Stimulated activated CD4-positive, alpha-beta T cell treated with anti-CD3 and anti-CD28 coated beads, Interleukin-4, amount 100 ng/mL, for 4 hours (primary cell): ENCODE measurements at places on chromosomes 11 and 22.

GRCh38 chr11:617912-618682, 2.3 kb upstream of the IRF7 start:
- no peak for DNase-seq

DNA sequence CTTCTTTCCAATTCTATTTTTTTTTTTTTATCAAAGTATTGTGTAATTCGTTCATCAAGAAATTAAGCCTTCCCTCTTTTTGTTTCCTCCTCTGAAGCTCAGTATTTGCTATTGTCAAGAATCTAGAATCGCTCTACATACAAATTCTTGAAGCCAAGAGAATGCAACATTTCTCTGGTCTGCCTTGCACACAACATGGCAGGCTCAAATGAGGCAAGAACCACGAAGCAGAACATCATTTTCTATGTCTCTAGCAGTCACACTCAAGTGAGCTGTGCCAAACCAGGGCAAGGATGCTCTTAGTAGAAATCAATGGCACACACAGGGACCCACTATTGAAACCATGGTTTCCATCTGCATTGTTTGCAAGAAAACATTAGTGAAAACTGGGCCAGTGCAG, 46.7 kb upstream of the SLC1A2 start:
- DNase-seq: no peak

DNA sequence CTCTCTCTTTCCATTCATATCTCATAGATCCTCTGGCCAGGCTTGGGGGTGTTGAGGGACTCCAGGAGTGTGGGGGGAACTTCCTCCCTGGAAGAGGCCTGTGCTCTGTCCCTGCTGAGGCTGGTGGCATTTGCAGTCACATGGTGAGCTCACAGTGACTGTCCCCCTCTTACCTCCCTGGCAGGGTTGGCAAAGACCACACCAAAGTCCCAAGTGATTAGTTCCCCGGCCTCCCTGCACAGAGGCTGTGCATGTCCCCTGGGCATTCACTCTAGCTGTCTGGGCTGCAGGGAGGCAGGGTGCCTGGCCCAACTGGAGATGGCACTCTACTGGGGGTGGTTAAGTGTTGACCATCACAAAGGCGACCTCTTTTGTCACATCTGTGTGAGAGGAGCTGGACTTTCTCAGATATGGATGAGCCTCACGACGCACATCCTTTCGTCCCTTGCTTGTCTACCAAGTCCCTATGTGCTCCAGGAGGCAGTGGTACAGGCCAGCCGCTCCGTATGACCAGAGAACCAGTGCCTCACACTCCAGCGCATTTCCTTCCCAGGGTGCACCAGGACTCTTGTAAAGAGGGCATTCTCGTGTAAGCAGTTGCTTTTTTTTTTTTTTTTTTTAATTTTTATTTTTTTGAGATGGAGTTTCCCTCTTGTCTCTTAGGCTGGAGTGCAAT, 8.8 kb downstream of the TANGO2 start:
- no peak for DNase-seq

- no peak for DNase-seq
These were observed 3.6 kb upstream of the TSSK2 start for GRCh38 chr22:19127329-19128008.

GRCh38 chr22:39627865-39628562, 57.5 kb downstream of the CACNA1I start:
- no peak for DNase-seq

DNA sequence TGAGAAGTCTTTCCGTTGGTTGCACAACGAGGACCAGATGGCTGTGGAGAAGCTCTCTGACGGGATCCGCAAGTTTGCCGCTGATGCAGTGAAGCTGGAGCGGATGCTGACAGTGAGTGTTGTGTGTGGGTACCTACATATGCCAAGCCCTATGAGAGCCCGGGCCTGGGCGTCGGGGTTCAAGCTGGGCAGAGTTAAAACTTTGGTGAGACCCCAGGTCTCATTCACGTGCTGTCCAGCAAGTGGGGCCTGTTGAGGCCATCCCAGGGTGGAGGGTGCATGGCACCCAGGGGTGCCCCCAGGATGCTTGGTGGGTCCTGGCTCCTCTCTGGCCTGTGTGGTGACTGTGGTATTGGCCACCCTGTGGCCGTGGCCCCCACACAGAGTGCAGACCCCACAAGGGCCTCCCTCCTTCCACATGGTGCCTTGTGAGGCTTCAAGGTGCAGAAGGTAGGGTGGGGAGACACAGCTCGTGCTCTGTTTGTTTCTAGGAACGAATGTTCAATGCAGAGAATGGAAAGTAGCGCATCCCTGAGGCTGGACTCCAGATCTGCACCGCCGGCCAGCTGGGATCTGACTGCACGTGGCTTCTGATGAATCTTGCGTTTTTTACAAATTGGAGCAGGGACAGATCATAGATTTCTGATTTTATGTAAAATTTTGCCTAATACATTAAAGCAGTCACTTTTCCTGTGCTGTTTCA, 12.8 kb downstream of the GATD1 start:
- DNase-seq: no peak

DNA sequence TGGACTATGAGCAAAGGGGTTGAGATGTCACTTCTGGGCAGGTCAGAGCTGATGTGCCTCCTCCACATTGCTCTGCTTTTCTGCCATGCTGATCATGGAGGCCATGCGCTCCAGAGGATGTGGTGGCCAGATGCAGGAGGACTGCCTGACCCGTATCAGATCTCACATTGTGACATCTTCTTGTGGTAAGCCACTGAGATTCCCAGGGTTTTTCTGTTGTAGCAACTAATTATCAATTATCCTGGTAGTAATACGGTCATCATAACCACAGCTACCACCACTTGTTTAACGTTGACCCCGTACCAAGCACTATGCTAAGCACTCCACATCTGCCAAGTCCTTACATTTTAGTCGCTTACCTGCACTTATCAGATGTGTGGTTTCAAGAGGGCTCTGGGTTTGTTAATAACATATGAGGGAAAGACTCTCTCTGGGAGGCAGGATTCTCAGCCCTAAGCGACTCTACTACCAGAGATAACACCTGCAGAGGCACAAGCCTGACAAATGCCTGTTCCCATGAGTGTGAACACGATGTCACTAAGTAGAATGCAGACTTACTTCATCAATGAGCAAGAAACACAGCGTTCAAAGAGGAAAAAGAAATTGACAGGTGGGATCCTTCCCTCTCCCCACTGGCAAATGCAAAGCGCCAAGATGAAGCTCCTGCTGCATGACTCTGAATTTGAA, 63.6 kb upstream of the TIMP3 start:
- no peak for DNase-seq

DNA sequence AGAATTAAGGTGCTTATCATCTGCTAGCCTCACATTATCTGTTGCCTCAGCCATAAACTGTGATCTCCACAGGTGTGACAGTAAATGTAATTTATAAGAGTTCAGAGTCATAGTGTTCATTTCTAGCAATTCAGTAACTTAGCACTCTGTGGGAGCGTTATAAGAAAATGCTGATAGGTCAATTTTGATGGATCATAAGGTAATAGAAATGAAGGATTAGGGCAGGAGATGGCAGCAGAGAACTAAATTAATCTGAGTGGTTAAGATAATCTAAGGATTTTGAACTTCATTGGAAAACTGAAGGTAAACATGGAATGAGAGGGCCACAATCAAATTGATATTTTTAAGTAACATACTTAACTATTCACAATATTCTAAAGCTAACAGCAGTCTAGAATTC, 26.5 kb upstream of the SLC22A9 start:
- DNase-seq: no peak

DNA sequence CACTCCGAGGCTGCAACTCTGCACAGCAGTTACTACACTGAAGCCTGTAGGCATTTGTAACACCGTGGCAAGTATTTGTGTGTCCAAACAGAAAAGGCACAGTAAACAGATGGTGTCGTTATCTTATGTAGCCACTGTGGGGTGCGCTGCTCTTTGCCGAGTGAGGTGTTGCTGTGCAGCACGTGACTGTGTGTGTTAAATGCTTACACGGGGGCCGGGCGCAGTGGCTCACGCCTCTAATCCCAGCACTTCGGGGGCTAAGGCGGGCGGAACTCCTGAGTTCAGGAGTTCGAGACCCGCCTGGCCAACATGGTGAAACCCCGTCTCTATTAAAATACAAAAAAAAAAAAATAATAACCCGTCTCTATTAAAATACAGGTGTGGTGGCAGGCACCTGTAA, 11.5 kb downstream of the ZBED4 start:
- DNase-seq: no peak

GRCh38 chr11:1660111-1660867, 30.7 kb downstream of the KRTAP5-5 start:
- no peak for DNase-seq

GRCh38 chr11:32161293-32161692, 70.4 kb downstream of the RCN1 start:
- no peak for DNase-seq

DNA sequence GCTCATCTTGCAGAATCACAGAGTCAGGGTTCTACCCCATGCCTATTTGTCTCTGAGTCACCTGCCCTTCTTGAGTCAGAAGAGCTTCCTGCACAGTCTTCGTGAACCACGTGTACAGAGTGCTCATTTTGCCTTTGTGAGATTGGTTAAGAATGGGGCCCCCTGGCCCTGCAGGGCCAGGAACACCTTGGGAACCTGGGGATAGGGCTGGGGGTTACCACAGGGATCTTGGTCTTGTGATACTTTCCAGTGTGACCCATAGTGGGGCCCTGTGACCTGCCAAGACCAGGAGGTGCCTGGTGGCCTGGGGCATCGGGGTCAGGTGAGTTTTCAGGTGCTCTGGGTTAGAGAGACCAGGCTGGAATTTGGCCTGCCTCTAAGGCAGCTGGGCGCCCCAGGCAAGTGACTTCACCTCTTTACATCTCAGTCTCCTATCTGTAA, 9.4 kb downstream of the TMPRSS13 start:
- no peak for DNase-seq

DNA sequence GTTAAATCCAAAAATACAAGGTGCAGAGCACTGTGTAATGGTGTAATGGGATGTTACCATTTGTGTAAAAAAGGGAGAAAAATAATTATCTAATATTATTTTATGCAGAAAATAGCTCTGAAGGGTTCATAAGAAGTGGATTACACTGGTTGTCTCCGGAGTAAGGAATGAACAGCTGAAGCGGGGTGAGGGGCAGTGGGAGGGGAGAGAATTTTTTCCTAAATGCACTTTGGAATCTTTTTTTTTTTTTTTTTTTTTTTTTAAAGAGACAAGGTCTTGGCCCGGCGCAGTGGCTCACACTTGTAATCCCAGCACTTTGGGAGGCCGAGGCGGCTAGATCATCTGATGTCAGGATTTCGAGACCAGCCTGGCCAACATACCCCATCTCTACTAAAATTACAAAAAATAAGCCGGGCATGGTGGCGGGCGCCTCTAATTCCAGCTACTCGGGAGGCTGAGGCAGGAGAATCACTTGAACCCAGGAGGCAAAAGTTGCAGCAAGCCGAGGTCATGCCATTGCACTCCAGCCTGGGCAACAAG, 6.8 kb upstream of the POLR3H start:
- DNase-seq: no peak

GRCh38 chr22:44247346-44247745, 65.4 kb downstream of the SHISAL1 start:
- DNase-seq: no peak

GRCh38 chr11:8731647-8732323, 49.2 kb downstream of the RPL27A start:
- no peak for DNase-seq

DNA sequence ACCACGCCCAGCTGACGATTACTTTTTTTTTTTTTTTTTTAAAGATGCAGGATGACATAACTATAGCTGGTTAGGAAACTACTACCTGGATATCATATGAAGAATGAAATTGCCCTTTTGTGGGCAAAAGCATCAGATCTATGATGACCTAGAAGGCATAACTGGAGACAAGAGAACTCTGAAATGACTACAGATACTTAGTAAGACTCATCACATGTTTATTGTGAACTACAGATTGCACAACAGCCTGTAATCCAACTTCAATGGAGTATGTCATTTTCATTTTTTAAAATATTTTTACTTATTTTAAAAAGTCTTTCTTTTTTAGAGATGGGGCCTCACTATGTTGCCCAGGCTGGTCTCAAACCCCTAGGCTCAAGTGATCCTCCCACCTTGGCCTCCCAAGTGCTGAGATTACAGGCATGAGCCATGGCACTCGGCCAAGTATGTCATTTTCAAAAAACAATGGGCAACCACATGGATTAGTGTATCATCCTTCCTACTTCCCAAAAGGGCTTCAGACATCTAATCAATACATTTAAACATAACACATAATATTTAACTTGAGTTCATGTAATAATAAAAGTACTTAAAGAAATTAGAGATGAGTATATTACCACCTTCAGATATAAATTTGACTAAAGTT, 3.3 kb downstream of the MTMR2 start:
- no peak for DNase-seq

GRCh38 chr22:34702279-34702678, 363.7 kb upstream of the ISX start:
- no peak for DNase-seq

DNA sequence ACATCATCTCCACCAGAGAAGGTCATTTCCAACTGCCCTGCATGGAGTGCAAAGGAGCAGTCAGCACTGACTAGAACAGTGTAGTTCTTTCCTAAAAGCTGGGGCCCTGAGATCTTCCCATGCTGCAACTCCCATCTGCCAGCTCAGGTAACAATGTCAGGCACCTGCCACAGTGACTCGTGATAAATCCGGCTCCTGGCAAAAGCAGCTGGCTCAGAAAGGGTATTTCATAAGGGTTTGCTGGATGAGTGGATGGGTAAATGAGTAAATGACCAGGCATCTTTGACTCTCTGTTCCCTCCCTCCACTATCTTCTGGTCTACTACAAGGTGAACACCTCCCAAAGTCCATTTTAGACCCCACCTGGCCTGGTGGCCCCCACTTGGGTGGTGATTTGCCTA, 403.6 kb downstream of the NXPE2 start:
- DNase-seq: no peak

DNA sequence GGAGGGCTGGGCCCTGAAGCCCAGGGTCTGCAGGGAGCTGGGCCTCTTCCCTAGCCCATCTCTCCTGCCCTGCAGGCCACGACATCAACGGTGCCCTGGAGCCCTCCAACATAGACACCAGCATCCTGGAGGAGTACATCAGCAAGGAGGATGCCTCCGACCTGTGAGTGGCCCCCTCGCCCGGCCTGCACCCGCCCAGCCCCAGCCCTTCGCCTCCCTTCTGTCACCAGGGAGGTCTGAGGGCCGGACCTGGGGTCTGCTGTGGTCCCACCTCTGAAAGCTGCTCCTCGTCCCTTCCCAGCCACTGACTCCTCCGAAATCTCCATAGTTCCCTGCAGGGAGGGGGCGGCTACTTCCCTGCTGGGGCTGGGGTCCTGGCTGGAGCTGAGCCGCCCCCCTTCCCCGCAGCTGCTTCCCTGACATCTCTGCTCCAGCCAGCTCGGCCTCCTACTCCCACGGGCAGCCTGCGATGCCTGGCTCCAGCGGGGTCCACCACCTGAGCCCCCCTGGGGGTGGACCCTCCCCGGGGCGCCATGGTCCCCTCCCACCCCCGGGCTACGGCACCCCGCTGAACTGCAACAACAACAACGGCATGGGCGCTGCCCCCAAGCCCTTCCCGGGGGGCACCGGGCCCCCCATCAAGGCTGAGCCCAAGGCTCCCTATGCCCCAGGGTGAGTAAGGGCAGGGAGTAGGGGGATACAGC, 13.3 kb downstream of the MYRF start:
- DNase-seq: no peak

- DNase-seq: no peak
These were observed 89.7 kb upstream of the KCNA4 start for GRCh38 chr11:30106222-30107181.

- DNase-seq: no peak
These were observed 20.0 kb upstream of the NUCB2 start for GRCh38 chr11:17256512-17256911.
